ENCODE measurements at places on chromosomes 11 and 22.
A peak's percentile ranks its signal among the peaks of the same experiment; 100 is the strongest.

DNA sequence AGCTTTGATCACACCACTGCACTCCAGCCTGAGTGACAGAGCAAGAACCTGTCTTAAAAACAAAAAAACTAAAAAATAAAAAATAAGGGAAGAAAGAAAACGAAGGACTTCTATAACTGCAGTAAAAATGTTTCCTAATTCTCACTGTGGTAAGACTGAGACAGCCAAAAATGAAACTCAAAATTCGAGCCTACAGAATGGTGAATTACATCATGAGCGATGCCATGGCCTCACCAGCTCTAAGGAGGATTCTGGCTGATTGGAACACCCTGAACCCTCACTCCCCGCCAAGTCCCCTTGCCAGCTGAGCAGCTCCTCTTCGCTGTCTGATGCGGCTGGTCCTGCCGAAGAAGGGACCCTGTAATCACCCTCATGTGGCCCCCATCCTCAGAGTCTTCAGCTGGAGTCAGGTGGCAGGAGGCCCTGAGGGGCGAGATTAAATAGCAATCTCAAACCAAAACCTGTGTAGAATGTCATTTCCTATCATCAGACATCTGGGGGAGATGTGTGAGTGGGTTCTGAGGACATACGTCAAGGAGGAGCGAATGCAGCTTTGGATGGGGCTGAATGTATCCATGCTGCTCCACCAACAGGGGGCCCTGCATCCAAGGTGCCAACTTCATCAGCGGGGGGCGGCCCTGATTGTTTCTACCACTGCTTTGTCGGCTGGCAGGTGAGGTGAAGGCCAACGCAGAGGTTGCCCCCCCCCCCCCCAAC is 29.2 kb downstream of the PDGFB start:
- DNase-seq, result no peak

DNA sequence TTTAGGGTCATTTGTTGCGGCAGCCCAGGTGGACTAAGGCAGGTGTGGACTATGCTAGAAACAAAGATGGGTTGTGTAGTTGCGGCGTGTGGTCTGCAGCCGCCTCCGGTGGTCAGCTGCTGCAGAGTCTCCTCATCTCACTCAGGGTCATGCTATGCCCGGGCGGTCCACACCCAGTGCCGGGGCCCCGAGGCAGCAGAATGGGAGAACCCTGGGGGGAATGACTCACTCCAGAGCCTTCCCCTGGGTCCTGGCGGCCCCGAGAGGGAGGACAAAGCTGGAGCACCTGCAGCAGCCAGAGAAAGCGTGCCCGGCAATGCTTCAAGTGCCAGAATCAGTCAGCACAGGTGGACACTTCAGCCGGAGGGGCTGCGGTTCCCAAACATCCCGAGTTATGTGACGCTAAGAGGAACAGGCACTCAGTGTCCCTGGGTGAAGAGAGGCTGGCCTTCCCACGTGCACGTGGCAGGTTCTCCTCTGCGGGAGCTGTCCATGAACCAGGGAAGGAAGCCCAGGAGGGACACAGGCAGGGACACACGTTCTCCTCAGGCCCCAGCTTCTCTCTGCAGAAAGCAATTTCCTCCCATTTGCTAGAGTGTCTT is 289.6 kb upstream of the B3GAT1 start:
- DNase-seq, result no peak

- DNase-seq, result no peak
Observed at GRCh38 chr11:61654397-61654829, 25.8 kb upstream of the DAGLA start.

- no peak for DNase-seq
Observed at GRCh38 chr11:131691181-131692041, 321.0 kb downstream of the NTM start.

DNA sequence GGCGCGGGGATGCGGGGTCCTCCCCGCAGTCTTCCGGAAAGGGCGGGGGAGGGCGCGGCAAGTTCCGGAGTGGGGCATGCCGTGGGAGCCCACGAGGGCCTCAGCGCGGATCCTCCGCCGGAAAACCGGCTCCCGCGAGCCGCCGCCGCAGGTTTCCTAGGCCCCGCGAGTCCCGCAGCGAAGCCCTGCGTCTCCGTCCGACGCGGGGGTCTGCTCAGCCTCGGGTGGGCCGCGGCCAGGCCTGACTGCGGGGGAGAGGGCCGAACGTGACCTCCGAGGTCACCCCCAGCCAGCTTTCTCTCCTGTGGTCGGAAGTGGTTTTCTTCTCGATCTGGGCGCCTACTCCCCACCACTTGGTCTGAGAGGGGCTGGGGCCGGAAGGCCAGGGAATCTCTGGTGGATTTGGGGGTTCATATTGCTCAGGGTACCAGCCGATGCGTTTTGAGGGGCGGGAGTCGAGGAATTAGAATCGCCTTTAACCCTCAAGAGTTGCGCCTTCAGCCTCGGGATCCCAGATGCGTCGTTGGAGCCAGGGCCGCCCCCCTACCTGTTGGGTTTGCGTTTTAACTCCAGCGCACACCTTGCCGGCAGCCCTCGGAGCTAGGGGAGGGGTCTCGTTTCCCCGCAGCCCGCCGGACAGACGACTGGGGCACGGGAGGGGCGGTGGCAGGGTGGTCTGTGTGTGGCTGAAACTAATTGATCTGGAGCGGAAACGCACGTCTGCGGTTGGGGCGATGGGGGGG is 3.6 kb upstream of the CCND1 start:
- no peak for DNase-seq

- DNase-seq, result no peak
Observed at GRCh38 chr11:75066061-75066460, 30.6 kb downstream of the OR2AT4 start.

GRCh38 chr11:14725150-14725549 is 81.5 kb downstream of the PDE3B start:
- DNase-seq, result no peak

DNA sequence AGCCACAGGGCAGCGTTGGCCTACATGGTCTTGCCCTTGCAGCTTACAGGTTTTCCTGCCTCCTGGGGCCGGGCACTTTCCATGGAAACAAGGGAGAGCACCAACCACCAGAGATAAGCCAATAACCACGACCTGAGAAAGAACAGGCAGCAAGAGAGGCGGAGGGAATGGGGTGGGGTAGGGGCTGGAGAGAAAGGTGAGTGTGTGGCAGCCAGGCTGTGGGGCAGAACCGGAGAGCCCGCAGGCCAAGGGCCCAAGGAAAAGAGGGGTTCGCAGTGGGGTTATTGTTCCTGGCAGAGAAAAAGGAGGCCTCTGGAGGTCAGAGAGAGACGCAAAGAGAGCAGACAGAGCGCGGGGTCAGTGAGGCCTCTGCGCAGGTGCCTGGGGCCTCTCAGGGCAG is 33.2 kb downstream of the LRRC74B start:
- no peak for DNase-seq

GRCh38 chr11:19735157-19735908 is 22.7 kb downstream of the NAV2 start:
- DNase-seq, result no peak

- DNase-seq, result no peak
Observed at GRCh38 chr11:28566339-28567089, 458.3 kb downstream of the METTL15 start.

DNA sequence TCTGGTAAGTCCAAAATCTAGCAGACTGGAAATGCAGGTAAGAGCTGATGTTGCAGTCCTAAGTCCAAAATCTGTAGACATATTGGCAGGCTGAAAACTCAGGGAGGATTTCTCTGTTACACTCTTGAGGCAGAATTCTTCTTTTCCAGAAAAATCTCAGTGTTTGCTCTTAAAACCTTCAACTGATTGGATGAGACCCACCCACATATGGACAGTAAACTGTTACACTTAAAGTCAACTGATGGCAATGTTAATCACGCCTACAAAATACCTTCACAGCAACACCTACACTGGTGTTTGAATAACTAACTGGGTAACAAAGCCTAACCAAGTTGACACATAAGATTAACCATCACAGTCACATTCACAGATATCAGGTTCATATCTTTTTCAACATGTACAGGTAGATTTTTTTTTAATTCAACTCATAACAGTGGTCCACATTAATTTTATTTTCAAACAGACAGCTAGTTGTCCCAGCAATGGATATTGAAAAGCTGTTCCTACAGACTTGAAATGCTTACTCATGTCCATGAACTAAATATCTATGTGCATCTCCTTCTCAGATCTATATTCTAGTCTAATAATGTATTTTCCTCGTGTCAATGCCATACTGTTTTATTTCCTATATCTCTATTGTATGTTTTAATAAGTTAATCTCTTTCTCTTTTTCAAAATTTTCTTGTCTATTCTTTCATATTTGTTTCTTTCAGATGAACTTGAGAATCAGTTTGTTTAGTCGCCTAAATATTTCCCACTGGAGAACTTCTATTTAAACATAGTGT is 110.1 kb downstream of the TMPRSS5 start:
- no peak for DNase-seq

DNA sequence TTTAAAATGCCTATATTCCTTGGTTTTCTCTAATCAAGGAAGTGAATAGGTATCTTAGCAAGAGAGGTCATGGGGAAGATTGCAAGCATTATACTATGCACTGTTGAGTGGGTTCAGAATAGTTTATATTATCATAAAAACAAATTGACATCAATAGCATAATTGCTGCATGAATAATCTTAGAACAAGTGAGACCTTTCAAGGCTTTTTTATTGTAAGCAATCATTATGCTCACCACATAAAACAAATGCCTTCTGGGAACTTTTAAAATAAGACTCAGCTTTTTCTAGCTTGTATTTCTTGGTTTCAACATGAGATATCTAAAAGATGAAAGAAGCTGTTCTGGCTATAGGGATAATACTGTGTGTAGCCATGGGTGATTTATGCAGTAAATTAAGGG is 135.6 kb upstream of the ZC3H12C start:
- no peak for DNase-seq

GRCh38 chr11:73350908-73351636 is 25.1 kb upstream of the RELT start:
- DNase-seq, result peak; percentile 24

- no peak for DNase-seq
Observed at GRCh38 chr11:33001751-33002542, 13.7 kb upstream of the DEPDC7 start.

DNA sequence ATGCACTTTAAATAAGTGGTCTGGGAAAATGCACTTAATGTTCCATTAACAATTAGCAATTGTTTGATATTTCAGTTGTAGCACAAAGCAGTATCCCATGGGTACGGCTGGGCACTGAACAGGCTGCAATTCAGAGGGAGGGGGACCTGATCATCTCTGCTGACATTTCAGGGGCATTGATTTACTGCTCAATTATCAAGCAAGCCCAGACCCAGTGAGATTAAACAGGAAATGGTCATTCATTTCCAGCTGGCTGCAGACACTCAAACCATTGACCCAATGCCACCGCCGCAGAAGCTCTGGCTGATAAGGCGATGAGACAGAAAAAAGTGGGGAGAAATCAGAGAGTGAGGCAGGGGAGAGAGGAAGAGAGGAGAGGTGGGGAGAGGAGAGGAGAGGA is 1.2 kb downstream of the GPR83 start:
- no peak for DNase-seq

- no peak for DNase-seq
Observed at GRCh38 chr11:34680206-34680605, 59.3 kb downstream of the EHF start.

DNA sequence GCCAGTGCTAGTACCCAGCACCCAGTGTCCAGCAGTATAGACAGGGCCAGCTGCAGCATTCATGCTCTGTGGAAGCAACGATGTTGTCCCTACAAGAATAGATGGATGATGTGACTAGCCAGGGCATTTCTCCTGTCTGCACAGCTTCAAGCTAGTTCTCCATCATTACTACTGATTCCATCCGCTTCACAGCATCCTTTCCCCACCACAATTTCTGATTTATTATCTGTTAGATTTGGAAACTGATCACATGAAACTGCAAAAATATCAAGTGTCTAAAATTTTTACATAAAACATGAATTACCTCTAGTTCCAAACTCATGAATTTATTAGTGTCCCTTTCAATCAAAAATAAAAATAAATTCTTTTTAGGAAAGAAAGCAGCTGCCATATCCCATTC is 138.9 kb upstream of the POU2AF2 start:
- DNase-seq, result no peak

- DNase-seq, result no peak
Observed at GRCh38 chr11:64476881-64477280, 114.1 kb upstream of the SLC22A12 start.

DNA sequence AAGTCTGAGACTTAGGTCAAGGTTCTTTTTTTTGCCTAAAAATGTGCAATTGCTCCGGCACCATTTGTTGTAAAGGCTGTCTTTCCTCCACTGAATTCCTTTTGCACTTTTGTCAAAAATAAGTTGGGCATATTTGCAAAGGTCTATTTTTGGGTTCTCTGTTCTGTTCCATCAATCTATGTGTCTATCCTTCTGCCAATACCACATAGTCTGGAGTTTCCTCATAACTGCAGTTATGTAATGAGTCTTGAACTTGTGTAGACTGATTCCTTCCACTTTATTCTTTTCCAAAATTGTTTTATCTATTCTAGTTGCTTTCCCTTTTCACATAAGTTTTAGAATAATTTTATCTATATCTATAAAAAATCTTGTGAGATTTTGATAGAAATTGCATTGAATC is 6.7 kb downstream of the KCNJ5 start:
- DNase-seq, result no peak

DNA sequence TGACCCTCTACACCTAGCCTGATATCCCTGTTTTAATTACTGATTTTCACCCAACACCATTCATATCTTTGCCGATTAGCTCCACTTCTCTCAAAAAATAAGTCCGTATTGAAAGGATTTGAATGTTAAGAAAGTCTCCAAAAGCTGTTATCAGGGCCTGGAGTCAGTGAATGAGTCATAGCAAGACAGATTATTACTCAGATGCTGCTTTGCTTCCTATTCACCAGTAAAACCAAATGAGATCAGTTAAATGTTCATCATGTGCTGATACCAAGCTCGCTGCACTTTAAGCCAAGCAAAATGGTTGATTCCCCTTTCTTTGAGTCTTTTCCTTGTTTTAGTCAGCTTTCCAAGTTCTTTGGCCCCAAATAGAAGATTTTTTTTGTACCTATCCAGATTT is 228.4 kb downstream of the FAT3 start:
- no peak for DNase-seq

DNA sequence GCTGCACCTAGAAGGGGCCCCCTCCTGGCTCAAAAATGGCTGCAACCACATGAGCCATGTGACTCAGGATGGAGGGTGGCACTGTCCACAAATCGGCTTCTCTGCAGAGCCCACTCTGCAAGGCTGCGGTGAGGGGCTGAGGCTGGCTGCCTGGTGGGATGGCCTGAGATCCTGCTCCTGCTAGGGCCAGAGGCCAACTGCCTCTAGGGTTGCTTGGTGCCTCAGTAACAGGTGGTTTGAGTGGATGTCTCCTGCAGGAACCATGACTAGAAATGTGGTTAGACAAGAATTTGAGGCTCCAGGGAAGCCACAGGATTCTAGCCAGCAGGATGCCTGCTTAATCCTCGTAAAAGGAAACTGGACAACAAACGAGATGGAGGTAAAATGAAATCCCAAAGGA is 17.1 kb downstream of the PATZ1 start:
- DNase-seq, result no peak

GRCh38 chr11:94675813-94676212 is 92.3 kb upstream of the AMOTL1 start:
- no peak for DNase-seq

DNA sequence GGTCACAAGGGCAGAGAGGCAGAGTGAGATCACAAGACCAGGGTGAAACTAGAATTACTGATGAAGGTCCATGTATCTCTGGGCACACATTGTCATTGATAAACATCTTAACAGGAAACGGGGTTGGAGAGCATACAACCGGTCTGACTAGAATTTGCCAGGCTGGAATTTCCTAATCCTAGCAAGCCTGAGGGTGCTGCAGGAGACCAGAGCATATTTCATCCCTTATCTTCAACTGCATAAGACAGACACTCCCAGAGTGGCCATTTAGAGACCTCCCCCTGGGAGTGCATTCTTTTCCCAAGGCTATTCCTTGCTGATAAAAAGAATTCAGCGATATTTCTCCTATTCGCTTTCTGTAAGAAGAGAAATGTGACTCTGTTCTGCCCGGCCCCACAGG is 84.6 kb upstream of the IZUMO1R start:
- DNase-seq, result no peak

All from stimulated activated CD4-positive, alpha-beta T cell treated with anti-CD3 and anti-CD28 coated beads, Interleukin-1b, Interleukin-23, amount 100 ng/mL, for 1 hour (primary cell).